Frontal cortex (tissue), 4 donors: ENCODE measurements at places on chromosomes 5 and 9. TPM values are rescaled to one million over a fixed set of nuclear protein-coding genes. Genes with fewer than 3 reads are reported as not detected.

The PTCD2 gene
- total RNA-seq: 4.9 TPM

The ADAMTS19 gene
- total RNA-seq: 6.5 TPM

The SYK gene
- 2.0 TPM for total RNA-seq

The C5orf52 gene
- not detected for total RNA-seq

The MCIDAS gene
- total RNA-seq: not detected

The PCSK1 gene
- total RNA-seq: 2.9 TPM

The ARHGEF28 gene
- total RNA-seq: 6.1 TPM

The SUSD3 gene
- 0.41 TPM for total RNA-seq

The LCN2 gene
- total RNA-seq: not detected

The TESK1 gene
- total RNA-seq: 12.2 TPM

The ZDHHC11 gene
- 5.7 TPM for total RNA-seq

The SPATA31E1 gene
- total RNA-seq: not detected

The PHF2 gene
- total RNA-seq: 31.8 TPM

The PALM2AKAP2 gene
- total RNA-seq: 4.1 TPM

The HK3 gene
- 0.41 TPM for total RNA-seq

The ACOT12 gene
- total RNA-seq: 1.6 TPM

The BARHL1 gene
- total RNA-seq: not detected

The WWC1 gene
- 78.3 TPM for total RNA-seq

The PCDHGA1 gene
- 3.3 TPM for total RNA-seq

The TSSK1B gene
- total RNA-seq: under 0.01 TPM

The NUTM2G gene
- total RNA-seq: not detected

The ELAVL2 gene
- 311 TPM for total RNA-seq

The ZNF474 gene
- total RNA-seq: 1.6 TPM

The SOX30 gene
- total RNA-seq: under 0.01 TPM

The AQP7 gene
- total RNA-seq: not detected

The CATSPER3 gene
- 0.82 TPM for total RNA-seq

The SPATA31A3 gene
- not detected for total RNA-seq

The ENTPD8 gene
- total RNA-seq: not detected
